ENCODE measurements at places on chromosomes 6 and 20.

- no peak for DNase-seq
These were observed 27.8 kb downstream of the CHRNA4 start for GRCh38 chr20:63333241-63333836.

GRCh38 chr6:33865478-33866077, 61.8 kb upstream of the MLN start:
- no peak for DNase-seq

GRCh38 chr20:39318911-39319310, 356.8 kb downstream of the DHX35 start:
- no peak for DNase-seq

DNA sequence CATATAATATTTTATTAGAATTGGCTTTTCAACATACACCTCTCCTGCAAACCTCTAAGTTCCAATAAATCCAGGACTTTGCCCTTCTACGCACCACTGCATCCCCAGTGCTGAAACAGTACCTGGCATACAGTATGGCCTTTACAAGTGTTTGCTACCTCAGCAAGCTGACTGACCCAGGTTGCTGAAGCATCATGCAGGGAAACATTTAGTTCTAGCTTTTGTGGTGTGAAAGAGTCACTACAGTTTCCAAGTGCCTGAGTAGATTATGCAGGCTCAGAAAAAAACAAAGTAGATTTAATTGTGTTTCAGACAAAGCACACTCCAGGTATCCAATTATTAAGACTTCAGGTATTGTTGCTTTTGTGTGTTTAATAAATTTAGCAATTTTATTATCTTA, 614.2 kb upstream of the NRSN1 start:
- no peak for DNase-seq

- DNase-seq, result no peak
These were observed 33.9 kb upstream of the CMTR1 start for GRCh38 chr6:37399131-37399530.

DNA sequence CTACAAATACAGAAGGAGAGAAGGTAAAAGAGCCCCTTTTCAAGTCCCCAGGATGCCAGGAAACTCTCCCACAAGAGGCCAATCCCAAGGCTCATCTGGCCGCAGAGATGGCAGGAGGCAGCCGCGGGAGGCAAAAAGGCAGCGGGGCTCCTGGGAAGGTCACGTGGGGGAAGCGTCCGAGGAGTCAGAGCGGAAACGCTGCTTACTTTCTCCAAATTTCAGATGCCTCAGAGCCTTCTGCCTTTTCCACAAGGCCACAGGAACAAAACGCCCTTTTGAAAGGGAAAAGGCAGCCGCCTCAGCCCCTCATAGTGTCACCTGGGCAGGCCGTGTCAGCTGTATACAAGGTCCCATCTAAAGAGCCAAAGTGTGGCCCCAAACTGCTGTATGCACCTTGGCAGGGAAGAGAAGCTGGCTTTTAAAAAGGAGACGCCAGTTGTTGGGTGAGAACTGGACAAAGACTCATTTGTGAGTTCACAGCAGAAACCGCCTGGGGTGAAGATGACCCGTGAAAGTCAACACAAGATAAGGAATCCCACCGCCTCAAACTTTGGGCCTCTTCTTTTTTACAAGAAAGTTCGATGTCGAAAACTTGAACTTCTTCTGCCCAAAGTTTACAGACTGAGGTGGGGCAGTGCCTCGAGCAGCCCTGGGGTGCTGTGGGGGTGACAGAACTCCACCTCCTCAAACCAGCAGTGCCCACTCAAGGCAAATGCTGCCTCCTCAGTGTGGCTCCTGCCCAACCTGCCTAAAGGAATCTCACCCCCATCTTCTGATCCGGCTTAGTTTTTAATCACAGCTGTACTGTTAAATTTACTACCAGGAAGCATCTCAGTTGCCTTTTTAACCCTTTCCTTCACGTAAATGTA, 45.4 kb downstream of the EZR start:
- no peak for DNase-seq

- no peak for DNase-seq
These were observed 247.0 kb upstream of the KCNQ5 start for GRCh38 chr6:72374857-72375256.

All from myocyte (in vitro differentiated cells).